CD4-positive, alpha-beta T cell treated with Interleukin-15 for 4 hours (primary cell): ENCODE measurements at places on chromosomes 1 and 21.

GRCh38 chr1:221574529-221574928, 167.4 kb downstream of the DUSP10 start:
- no peak for DNase-seq

GRCh38 chr1:207034208-207034607, 1.7 kb upstream of the C1orf116 start:
- no peak for DNase-seq

DNA sequence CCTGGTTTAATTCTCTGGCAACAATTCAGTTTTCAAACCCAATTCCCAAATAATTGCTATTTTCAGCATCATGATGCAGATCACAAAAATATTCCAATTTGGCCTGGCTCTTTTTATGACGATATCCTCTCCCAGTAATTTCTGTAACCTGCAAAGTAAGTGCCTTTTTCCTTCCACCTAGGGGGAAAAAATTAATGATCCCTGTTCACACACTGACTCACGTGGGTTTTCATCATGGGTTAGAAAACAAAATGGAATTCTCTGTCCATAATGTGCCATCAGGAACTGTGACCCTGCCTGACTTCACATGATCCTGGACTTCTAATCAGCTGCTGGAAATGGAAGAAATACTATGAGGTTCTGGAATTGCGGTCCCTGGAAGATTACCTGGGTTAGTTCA, 24.5 kb downstream of the AK2 start:
- DNase-seq = no peak

DNA sequence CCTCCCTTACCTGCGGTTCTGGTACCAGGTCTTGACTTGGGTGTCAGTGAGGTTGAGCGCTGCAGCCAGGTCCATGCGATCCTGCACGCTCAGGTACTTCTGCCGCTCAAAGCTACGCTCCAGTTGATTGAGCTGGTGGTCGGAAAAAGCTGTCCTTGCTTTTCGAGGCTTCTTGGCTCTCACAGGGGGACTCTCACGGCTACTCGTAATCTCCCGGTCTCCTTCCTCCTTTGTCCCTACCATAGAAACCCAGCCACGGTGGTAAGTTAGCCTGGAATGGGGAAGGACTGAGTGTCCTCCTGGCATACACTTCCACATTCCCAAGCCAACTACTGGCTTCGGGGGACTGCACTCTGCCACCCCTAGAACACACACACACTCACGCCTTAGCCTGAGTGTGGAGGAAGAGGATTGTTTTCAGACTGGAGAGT, 2.6 kb downstream of the BARHL2 start:
- no peak for DNase-seq
